ENCODE measurements at places on chromosomes 4 and X. TPM values are rescaled to one million over a fixed set of nuclear protein-coding genes. Genes with fewer than 3 reads are reported as not detected.

Gene RAP1GDS1
- 25.2 TPM for total RNA-seq

Gene GYG2
- total RNA-seq: 3.6 TPM

Gene UGT8
- total RNA-seq: 0.13 TPM

Gene MAGEB1
- total RNA-seq: not detected

Gene PABPC1L2A
- total RNA-seq: not detected

Gene CDX4
- total RNA-seq: not detected

Gene CLNK
- total RNA-seq: not detected

Gene LEF1
- total RNA-seq: not detected

Gene EOLA1
- 20.8 TPM for total RNA-seq

Gene MID1
- total RNA-seq: 51.9 TPM

Gene SMR3B
- not detected for total RNA-seq

Gene MAGEA6
- 12.3 TPM for total RNA-seq

Gene SLC2A9
- 0.39 TPM for total RNA-seq

Gene ERAS
- total RNA-seq: not detected

Gene MAGEA10
- total RNA-seq: 0.13 TPM

Gene CSAG3
- total RNA-seq: not detected

All from A549 treated with RU486 at 1 μM for 4 hours (cell line).